Lung microvascular endothelial cell (primary cell): ENCODE measurements at places on chromosomes 11 and 22.

GRCh38 chr22:28025333-28025732 is 106.3 kb upstream of the PITPNB start:
- DNase-seq: no peak

GRCh38 chr11:1918436-1919315 is 827 bp upstream of the TNNT3 start:
- DNase-seq: no peak

DNA sequence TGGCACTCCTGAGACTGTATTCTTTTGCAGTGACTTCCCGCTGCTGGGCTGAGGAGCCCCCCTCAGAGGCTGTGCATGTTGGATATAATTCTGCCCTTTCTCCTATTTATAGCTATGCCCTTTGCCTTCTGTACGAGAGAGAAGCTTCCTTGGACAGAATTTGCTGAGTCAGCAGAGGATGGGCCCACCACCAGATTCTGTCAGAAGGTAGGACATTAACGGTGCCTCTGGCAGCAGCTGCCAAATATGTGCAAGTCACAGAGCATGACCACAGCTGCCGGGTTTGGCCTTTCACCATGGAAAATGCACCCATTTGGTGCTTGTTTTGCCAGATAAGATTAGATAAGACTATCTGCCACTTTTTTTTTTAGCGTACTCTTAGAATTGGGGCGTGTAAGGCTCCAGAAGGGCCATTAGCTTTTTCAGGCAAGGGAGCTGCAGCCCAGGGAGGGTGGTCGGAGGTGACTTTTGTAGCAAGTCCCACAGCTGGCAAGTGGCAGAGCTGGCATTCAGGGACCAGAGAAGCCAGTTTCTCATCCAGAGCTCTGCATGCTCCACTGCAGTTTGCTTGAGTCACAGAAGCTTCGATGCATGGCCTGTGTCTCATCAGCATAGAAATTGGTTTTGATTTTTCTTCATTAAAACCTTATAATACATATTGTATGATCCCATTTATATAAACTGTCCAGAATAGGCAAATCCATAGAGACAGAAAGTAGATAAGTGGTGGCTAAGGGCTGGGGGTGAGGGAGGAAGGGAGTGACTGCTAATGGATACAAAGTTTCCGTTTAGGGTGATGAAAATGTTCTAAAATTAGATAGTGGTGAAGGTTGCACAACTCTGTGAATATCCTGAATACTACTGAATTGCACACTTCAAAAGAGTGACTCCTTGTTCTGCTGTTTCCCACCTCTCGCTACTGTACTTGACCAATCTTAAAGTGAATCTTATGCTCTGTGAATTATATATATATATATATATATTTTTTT is 15.8 kb downstream of the UPB1 start:
- peak; percentile 41 for DNase-seq

DNA sequence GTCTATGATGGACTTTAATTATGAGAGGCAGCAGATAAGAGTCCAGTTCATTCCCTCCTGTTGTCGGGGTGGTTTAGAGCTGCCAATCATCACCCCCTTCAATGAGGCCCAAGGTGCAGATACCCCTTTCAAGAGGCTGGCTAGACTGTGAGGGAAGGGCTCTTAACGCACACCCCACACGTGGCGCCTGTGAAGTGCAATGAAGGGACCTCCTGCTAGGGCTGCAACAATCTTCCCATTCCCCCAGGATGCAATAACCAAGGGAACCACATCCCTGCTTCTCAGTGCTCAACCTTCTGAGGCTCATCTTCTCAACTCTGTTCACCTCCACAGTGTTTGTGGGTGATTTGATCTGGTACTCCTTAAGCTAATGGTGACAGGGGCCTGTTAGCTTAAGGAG is 19.0 kb downstream of the TENM4 start:
- DNase-seq: no peak

DNA sequence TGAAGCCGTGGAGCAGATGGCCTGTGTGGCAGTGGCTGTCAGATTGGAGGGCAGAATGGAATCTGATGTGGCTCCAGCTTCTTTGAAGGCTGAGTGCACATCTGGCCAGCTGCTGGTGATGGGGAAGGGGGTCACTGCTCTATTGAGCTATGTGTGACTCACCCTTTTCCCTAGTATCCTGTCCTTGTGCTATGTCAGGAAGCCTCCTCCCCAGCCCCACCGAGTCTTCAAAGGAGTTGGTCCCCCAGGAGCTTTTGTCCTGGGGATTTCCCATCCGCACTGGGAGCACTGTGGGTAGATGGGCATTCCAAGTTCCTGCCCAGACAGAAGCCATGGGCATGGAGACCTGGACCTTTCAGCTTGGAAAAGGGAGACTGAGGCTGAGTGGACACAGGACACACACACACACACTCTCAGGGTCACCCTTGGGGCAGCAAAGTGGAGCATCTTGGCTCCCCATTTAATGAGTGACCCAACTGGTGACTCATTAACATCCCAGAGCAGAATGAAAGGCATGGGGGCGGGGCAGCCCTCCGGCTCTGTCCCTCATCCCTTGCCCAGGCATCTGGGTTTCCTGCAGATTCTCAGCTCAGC is 3.3 kb downstream of the SERPINH1 start:
- DNase-seq: peak; percentile 34

DNA sequence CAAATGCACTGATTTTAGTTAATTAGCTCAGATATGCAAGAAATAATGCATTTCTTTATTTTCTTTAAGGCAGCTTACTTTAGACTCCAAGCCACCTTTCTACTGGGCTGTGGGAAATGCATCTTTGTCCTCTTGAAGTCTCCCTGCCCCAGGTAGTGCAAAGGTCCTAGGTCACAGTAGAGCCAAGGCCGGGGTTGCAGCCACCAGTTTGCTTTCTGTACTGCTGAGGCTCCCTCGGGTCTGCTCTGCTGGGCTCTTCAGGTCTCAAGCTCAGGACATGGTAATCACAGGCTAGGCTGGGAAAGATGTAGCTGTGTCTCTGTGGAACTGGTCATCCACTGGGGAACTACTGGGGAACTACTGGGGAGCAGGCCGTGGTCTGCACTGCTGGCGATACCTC is 25.4 kb upstream of the THY1 start:
- no peak for DNase-seq

GRCh38 chr22:24161909-24162308 is 19.4 kb upstream of the SUSD2 start:
- peak; percentile 75 for DNase-seq

DNA sequence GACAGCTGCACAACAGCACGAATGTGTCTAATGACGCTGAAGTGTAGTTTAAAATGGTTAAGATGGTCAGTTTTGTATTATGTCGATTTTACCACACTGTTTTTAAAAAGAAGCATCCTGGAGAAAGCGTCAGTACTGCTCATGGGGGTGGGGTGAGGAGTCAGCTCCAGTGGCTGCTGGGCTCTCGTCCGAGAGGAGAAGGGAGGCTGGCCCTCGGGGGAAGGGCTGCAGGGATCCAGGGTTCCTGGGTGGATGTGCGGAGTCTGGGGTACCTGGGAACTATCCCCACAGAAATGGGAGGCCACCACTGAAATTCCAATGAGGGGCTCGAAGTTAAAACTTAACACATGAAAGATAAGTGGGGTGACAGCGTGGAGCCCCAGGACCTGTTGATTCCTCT is 11.9 kb downstream of the C11orf21 start:
- DNase-seq: no peak

DNA sequence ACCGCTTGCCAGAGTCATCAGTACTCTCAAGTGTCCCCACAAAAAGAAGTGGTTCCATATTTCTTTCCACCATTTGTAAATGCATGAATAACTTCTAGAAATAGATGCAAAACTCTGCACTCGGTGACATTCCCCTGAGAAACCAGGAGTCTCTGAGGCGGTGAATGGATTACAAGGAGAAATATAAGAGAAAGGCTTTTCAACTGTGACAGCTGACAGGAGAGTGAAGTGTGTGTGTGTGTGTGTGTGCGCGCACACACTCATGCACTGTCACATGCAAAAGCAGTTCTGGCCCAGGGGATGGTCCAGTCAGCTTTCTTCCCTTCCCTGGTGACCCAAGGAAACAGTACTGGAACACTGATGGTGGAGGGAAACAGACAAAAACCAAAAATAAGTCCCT is 710.0 kb downstream of the OPCML start:
- DNase-seq: no peak

DNA sequence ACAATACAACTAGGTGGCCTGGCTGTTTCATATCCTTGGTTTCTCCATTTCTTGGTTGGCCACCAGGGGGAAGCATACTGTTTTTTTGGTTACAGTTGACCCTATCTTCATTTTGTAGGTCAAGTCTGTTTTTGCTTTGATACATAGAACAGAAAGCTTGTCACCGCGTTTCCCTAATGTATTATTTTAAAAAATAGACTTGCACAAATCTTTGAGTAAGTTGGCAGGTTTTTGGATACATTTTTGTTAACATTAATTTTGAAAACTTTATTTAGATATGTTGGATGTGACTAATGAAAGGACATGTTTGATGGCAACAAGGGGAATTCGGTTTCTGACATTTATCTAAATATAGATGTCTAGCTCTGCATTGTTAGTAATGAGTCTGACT is 3.0 kb downstream of the NCR3LG1 start:
- DNase-seq: peak; percentile 78
